GOT3 (cell line): ENCODE measurements at places on chromosomes 12 and 14.

GRCh38 chr12:5242440-5242839 is 189.5 kb upstream of the NTF3 start:
- no peak for DNase-seq

GRCh38 chr14:95507174-95507573 is 9.3 kb downstream of the SYNE3 start:
- peak; percentile 4 for DNase-seq

GRCh38 chr14:101598159-101598558 is 36.9 kb downstream of the DIO3 start:
- DNase-seq, result no peak

GRCh38 chr12:70197345-70197744 is 45.9 kb upstream of the CNOT2 start:
- no peak for DNase-seq

- no peak for DNase-seq
These were observed 271.9 kb upstream of the PDE3A start for GRCh38 chr12:20096430-20096829.

DNA sequence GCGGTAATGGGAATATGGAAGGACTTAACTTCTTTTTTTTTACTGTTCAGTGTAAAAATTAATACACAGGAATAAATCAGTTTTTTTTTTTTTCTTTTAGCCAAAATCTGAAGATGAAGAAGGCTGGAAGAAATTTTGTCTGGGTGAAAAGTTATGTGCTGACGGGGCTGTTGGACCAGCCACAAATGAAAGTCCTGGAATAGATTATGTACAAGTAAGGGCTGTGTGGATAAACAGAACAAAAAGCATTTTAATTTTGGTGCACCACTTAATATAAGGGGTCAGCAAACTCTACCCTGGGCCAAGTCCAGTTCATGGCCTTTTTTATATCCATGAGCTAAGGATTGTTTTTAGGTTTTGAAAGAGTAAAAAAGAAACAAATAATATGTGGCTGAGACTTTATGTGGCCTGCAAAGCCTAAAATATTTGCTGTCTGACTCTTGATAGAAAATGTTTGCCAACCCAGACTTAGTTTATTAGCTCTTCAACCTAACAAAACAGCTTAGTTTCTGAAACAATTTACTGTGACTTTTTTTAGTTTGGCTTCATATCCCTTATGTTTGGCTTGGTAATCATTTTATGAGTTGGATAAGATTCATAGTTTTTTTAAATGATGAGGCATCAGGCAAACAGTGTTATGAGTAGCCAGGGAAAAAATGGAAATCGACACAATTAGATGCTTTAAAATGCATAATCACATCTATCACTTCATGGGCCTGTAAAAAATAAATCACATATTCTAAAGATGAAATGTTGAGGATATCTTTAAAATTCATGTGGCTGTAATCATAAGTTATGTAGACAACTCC is 8.4 kb downstream of the GEMIN2 start:
- no peak for DNase-seq

DNA sequence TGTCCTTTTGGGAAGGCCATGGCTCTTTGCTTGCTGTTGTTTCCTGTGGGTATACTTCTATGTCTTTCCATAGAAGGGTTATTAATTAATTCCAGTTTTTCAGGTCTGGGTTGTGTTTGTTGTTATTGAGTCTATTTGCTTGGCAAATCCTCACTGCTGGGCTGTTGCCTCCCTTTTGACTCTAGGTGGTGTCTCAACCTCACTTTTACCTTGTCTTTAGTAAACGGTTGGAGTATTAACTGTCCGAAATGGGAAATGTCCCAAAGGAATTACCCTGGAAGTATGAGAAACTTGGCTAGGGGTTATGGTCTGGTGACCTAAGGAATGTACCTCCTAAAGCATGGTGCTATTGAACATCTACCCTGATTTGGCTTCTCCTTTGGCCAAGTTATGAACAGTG is 16.7 kb downstream of the PRH1 start:
- no peak for DNase-seq

- no peak for DNase-seq
These were observed 51.2 kb downstream of the ACSS3 start for GRCh38 chr12:81128930-81129554.

GRCh38 chr12:123105211-123105826 is 45.6 kb downstream of the PITPNM2 start:
- DNase-seq, result no peak

- no peak for DNase-seq
These were observed 423.6 kb downstream of the BTG1 start for GRCh38 chr12:91722072-91722471.

- DNase-seq, result no peak
These were observed 1.1 kb downstream of the SP1 start for GRCh38 chr12:53380794-53381730.

GRCh38 chr12:98651328-98651727 is 6.2 kb downstream of the APAF1 start:
- DNase-seq, result no peak

GRCh38 chr12:113055594-113056380 is 743 bp upstream of the DTX1 start:
- DNase-seq, result no peak

- no peak for DNase-seq
These were observed 46.7 kb downstream of the IRAK3 start for GRCh38 chr12:66235626-66236281.

DNA sequence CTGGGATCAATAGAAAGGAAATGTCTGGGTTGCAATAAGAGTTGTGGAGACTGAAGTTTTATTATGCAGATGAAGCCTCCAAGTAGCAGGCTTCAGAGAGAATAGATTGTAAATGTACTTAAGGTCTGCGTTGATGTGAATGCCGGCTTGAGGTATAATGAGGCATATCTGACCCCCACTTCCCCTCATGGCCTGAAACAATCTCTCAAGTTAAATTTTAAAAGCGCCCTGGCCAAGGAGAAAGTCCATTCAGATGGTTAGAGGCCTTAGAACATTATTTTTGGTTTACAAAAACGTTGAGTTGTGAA is 28.3 kb upstream of the HIGD1C start:
- DNase-seq, result no peak

DNA sequence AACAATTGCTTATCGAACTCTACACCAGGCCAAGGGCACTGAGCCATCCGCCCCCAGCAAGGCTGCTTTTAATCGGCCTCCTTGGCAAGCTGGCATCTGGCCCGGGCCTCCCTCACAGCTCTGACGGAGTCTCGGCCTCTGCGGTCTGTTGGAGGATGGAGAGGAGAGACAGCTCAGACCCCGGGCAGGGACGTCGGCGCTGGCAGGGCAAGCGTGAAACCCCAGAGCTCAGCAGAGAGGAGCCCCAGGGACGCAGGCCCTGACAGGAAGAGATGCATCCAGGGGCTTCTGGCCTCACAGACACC is 17.5 kb downstream of the CAMKK2 start:
- DNase-seq, result peak; percentile 24

- DNase-seq, result peak; percentile 53
These were observed 25.2 kb downstream of the KRT8 start for GRCh38 chr12:52879394-52880351.

DNA sequence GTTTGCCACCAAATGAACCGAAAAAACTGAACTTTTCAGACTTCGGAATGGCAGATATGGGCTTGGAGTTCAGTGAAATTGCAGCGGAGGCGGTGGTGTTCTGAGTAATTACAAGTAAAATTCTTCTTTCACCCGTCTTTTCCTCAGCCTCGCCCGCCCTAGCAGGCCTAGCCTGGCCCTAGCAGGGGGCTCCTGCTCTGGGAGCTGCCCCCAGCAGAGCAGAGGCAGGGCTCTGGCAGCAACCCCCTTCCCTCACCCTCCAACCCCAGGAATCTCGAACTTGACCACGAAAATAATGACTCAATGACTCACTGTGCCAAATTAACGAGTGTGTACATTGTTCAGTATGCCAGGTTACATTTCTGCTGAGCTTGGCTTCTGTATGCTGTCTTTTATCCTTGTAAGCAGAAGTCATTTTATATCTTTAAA is 1.1 kb downstream of the PAPLN start:
- DNase-seq, result no peak

- no peak for DNase-seq
These were observed 2.6 kb downstream of the ETFRF1 start for GRCh38 chr12:25197608-25198007.

DNA sequence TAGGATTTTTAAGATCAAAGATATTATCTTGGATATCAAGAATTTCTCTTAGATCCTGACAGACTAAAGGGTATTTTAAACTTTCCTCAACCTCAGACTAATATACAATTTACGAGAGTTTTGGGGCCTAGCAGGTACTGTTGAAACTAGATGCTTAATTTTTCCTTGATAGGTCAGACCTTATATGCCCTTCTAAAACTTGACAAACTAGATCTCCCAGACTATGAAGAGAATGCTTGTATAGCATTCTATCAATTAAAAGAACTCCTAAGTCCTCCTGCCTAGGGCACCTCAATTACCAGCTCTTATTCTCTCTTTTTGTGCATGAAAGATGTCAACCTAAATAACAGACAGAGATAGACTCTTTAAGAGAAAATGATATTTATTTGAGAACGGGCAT is 60.4 kb upstream of the TRIM9 start:
- no peak for DNase-seq

- no peak for DNase-seq
These were observed 723.3 kb upstream of the FLRT2 start for GRCh38 chr14:84806622-84807021.

GRCh38 chr12:53465679-53466078 is 13.8 kb downstream of the PCBP2 start:
- DNase-seq, result no peak
